ENCODE measurements at places on chromosomes 11 and 22. TPM values are rescaled to one million over a fixed set of nuclear protein-coding genes. Genes with fewer than 3 reads are reported as not detected.

OSBP2 gene
- total RNA-seq: 14.3 TPM

BATF2 gene
- total RNA-seq: 14.8 TPM

OR2AG2 gene
- 0.16 TPM for total RNA-seq

ZFPL1 gene
- total RNA-seq: 29.1 TPM

CDON gene
- 2.7 TPM for total RNA-seq

CASP12 gene
- total RNA-seq: 0.32 TPM

ARHGAP8 gene
- total RNA-seq: 19.3 TPM

SAA2 gene
- total RNA-seq: 0.49 TPM

OR8D4 gene
- total RNA-seq: not detected

KCNQ1OT1 gene
- total RNA-seq: 0.87 TPM

MARK2 gene
- 48.3 TPM for total RNA-seq

SLC17A6 gene
- total RNA-seq: not detected

NXPE1 gene
- not detected for total RNA-seq

TNNT3 gene
- total RNA-seq: 1.8 TPM

PAMR1 gene
- 5.6 TPM for total RNA-seq

CHRDL2 gene
- not detected for total RNA-seq

RPS19BP1 gene
- total RNA-seq: 104 TPM

TENM4 gene
- total RNA-seq: 1.0 TPM

OR8G5 gene
- not detected for total RNA-seq

MYEOV gene
- total RNA-seq: 1.0 TPM

SHANK2 gene
- total RNA-seq: 12.1 TPM

C22orf42 gene
- total RNA-seq: not detected

LRRC4C gene
- 4.7 TPM for total RNA-seq

FGF4 gene
- total RNA-seq: not detected

TMEM151A gene
- not detected for total RNA-seq

TCN1 gene
- 18.6 TPM for total RNA-seq

TBX1 gene
- 0.68 TPM for total RNA-seq

PRR5 gene
- total RNA-seq: 49.0 TPM

OOSP1 gene
- not detected for total RNA-seq
